Purkinje cell (primary cell): ENCODE measurements at places on chromosomes 6 and 20. TPM values are rescaled to one million over a fixed set of nuclear protein-coding genes. Genes with fewer than 3 reads are reported as not detected.

The ZNF831 gene
- polyA plus RNA-seq: 0.67 TPM in 1 of 2 replicates, not detected in the other

The ELMO2 gene
- polyA plus RNA-seq: 24.1 and 30.9 TPM in 2 replicates

The PNPLA1 gene
- polyA plus RNA-seq: not detected in 2 replicates

The ADAM33 gene
- 1.1 TPM in 1 of 2 replicates, not detected in the other for polyA plus RNA-seq

The LPA gene
- not detected in 2 replicates for polyA plus RNA-seq

The STMN3 gene
- polyA plus RNA-seq: 30.7 and 32.0 TPM in 2 replicates

The SRSF6 gene
- 31.4 and 36.6 TPM in 2 replicates for polyA plus RNA-seq

The CNR1 gene
- polyA plus RNA-seq: 25.1 and 28.2 TPM in 2 replicates

The PGC gene
- polyA plus RNA-seq: not detected in 2 replicates

The BLCAP gene
- polyA plus RNA-seq: 139 and 162 TPM in 2 replicates

The TUBB2A gene
- 204 and 321 TPM in 2 replicates for polyA plus RNA-seq

The SEL1L2 gene
- polyA plus RNA-seq: 2.1 and 5.0 TPM in 2 replicates

The BPIFB4 gene
- polyA plus RNA-seq: not detected in 2 replicates

The TREML2 gene
- not detected in 2 replicates for polyA plus RNA-seq

The TMEM74B gene
- polyA plus RNA-seq: 1.8 and 1.9 TPM in 2 replicates

The RIMS4 gene
- 0.04 and 0.19 TPM in 2 replicates for polyA plus RNA-seq

The WFDC5 gene
- not detected in 2 replicates for polyA plus RNA-seq

The SPATS1 gene
- 0.22 TPM in 1 of 2 replicates, not detected in the other for polyA plus RNA-seq

The NOX3 gene
- polyA plus RNA-seq: 2.4 TPM in 1 of 2 replicates, not detected in the other

The PTCHD4 gene
- polyA plus RNA-seq: 36.3 and 38.7 TPM in 2 replicates

The PET117 gene
- polyA plus RNA-seq: 23.1 and 27.3 TPM in 2 replicates

The ERVFRD-1 gene
- polyA plus RNA-seq: 0.39 TPM in 1 of 2 replicates, not detected in the other

The IFT52 gene
- polyA plus RNA-seq: 11.9 and 15.9 TPM in 2 replicates

The EMILIN3 gene
- 0.53 TPM in 1 of 2 replicates, not detected in the other for polyA plus RNA-seq

The B3GALT4 gene
- polyA plus RNA-seq: 2.2 and 2.3 TPM in 2 replicates

The GFOD1 gene
- polyA plus RNA-seq: 39.3 and 49.1 TPM in 2 replicates

The R3HDML gene
- not detected in 2 replicates for polyA plus RNA-seq

The UNC5CL gene
- not detected in 2 replicates for polyA plus RNA-seq

The SALL4 gene
- not detected in 2 replicates for polyA plus RNA-seq

The TP53TG5 gene
- 2.1 and 3.8 TPM in 2 replicates for polyA plus RNA-seq

The PBOV1 gene
- not detected in 2 replicates for polyA plus RNA-seq

The HLA-DPA1 gene
- 0.26 and 0.92 TPM in 2 replicates for polyA plus RNA-seq

The RPS21 gene
- 452 and 514 TPM in 2 replicates for polyA plus RNA-seq

The UBE2C gene
- not detected in 2 replicates for polyA plus RNA-seq

The IRF4 gene
- polyA plus RNA-seq: not detected in 2 replicates

The FAM209B gene
- polyA plus RNA-seq: 0.89 and 0.99 TPM in 2 replicates

The CFB gene
- polyA plus RNA-seq: 0.34 TPM in 1 of 2 replicates, not detected in the other

The PAK5 gene
- 6.0 and 8.4 TPM in 2 replicates for polyA plus RNA-seq

The RAMACL gene
- 27.2 and 29.6 TPM in 2 replicates for polyA plus RNA-seq

The MCCD1 gene
- polyA plus RNA-seq: not detected in 2 replicates

The RAB44 gene
- not detected in 2 replicates for polyA plus RNA-seq

The SLC44A4 gene
- not detected in 2 replicates for polyA plus RNA-seq

The ZCCHC3 gene
- polyA plus RNA-seq: 0.94 and 1.8 TPM in 2 replicates

The DEFB132 gene
- not detected in 2 replicates for polyA plus RNA-seq

The PROKR2 gene
- polyA plus RNA-seq: not detected in 2 replicates

The LTB gene
- not detected in 2 replicates for polyA plus RNA-seq

The DUSP15 gene
- not detected in 2 replicates for polyA plus RNA-seq

The ULBP1 gene
- polyA plus RNA-seq: not detected in 2 replicates
